ENCODE measurements at places on chromosomes 16 and 17.

DNA sequence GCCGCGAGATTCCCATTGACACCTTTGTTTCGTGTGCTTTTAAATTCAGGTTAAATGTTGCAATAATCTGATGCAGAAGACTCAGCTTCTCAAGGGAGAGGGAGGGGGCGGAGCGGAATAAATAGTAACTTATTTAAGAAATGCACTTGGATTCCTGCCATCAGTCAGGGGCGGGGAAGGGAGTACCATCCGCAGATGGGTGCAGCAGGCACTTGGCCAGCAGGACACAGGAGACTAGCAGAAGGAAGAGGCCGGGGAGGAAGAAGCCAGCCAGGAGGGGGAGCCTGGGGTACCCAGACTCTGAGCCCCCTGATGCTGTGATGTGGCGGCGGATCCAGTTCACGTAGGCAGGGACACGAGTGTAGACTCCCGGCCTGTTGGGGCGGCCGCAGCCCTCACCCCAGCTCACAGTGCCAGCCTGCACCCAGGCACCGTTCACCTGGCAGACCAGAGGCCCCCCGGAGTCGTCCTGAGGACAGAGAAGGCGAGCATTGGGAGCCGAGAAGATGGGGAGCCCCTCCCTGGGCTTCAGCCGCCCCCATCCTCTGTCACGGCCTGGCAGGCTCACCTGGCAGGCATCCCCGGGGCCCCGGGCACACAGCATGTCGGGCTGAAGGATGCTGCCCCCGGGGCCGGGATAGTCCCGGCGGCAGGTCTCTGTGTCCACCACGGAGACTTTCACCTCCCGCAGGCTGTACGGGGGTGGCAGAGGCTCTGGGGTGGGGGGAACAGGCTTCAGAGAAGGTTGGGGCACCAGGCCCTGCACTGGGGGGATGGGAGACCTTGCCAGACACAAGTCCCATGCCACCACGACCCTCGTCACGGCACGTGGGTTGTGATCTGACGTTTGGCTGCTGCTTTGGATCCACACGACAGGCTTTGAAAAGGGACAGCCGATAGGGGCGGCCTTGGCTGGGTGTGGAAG, 3.2 kb downstream of the TPSG1 start:
- no peak for DNase-seq

- DNase-seq = no peak
These were observed 8.9 kb upstream of the TOB1 start for GRCh38 chr17:50875074-50875473.

- no peak for DNase-seq
These were observed 22.6 kb downstream of the TPSD1 start for GRCh38 chr16:1278477-1278876.

GRCh38 chr17:45705123-45706009, 78.8 kb upstream of the CRHR1 start:
- DNase-seq = peak; percentile 24

- no peak for DNase-seq
These were observed 261 bp upstream of the B4GALNT2 start for GRCh38 chr17:49132317-49132698.

DNA sequence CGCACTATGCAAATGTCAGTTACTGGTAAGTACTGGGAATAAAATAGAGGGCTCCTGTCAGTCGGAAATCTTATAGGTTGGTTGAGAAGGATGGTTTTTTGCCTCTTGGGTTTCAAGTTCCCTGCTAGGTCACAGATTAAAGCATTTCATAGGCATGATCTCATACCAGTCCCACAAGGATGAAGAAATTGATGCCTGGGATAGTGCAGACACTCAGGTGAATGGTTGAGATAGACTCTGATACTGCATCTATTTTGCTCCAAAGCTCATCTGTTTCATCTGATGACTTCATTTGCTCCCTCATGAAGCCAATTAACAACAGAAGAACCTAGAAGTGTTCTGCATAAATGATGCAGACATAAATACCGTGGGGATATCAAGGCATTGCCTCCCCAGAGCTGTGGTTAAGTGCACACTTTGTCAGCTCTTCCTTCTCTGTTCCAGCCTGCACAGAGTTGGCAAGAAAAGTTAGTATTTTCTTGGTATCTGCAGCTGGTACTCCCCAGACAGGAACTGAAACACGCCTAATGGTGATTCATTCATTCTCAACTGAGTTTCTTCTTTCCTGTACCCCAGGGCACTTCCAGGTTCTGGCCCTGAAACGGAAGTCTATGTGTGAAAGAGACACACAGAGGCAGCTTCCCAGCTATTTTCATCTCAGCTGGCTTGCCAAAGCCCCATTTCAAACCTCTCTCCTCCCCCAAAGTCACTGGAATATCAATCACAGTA, 418.3 kb upstream of the SALL1 start:
- no peak for DNase-seq

GRCh38 chr17:8015957-8016631, 13.7 kb downstream of the GUCY2D start:
- DNase-seq = peak; percentile 30

DNA sequence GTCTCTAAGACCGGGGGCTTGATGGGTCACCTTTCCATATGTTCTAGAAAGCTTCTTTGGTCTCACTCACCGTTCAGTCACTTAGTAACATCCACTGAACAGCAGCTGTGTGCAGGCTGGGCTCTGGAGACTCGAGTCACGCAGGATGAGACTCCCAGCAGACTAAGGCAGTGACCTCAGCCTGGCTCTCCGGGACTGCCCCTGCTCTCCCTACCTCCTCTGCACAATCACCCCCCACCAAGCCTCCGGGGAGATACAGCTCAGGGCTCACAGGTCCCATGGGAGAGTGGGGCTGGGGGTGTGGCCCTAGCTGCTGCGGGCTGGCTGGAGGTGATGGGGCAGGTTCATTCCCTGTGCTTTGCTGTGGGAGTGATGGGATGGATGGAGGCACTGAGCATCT, 14.1 kb downstream of the FLYWCH2 start:
- no peak for DNase-seq

DNA sequence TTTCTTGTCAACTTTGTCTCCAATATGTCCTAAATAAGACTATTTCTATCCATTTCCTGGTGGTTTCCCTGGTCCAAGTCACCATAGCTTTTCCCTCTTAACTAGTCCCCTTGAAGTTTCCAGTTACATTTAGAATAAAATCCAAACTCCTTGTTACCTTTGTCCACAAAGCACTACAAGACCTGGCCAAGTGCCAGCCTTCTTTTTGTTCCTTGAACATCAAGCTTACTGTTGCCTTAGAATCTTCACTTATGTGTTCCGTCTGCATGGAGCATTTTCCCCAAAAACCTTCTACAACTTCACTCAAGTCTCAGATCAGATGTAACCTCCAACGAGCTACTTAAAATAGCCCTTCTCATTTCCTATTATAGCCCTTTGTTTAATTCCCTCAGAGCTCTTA, 101.4 kb downstream of the ITFG1 start:
- DNase-seq = no peak

DNA sequence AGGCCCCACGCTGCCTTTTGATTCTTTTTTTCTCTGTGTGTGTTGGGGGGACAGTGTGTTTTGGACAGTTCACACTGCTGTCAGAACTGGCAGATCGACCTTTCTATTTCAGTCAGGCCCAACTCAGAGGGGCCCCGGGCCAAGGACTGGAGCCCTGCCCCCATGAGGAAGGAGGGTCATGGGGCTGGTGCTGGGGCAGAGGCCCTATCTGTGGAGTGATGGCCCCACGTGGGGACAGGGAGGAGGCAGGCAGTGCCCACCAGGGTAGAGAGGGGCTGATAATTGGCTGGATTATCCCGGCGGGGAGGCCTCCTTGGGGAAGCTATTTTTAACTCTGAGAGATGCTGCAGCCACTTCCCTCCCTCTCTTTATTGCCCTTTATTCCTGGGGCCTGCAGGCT, 5.7 kb upstream of the KCNJ12 start:
- DNase-seq = no peak

DNA sequence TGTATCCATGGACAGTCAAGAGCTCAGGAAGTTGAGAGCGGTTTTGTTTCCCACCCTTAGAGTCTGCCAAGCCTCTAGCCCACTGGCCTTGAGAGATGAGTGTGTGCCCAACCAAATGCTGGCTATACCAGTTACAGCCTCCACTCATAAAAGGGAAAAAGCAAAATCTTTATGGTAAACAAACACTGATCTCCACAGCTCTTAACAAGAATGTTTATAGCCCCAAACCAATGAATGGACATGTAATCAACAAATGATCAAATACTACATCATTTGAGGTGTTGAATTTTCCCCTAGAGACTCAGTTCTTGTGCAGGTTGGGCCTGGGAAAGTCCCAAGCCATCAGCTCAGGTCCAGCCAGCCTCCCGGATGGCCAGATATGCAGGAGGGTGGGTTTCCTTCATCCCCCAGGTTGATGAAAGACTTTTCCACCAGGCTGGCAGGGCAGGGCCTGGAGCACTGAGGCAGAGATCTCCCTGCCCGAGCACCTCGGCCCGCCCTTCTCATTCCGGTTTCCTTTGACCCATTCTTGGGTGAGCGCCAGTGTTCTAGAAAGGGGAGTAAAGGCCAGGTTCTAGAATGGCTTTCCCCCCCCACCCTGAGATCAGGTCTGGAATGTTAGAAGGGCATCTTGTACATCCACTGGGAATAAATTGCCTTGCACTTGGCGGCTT, 3.9 kb upstream of the EFTUD2 start:
- no peak for DNase-seq

- no peak for DNase-seq
These were observed 196.8 kb downstream of the CBLN1 start for GRCh38 chr16:49084628-49085390.

DNA sequence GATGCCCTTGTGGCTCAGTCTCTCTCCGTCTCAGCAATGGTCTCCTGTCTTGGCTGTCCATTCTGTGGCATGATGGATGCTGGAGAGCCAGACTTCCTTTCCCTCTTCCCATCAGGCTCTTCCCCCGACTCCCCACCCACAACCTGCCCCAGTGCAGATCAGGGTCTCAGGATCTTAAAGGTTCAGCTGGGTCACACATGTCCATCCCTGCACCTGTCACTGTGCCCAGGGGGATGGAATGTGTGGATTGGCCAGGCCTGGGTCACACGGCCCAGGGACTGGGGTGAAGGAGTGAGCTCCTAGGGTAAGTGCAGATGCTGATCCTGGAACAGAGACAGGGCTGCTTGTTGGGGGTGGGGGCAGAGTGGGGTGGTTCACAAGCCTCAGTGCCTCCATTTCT, 23.0 kb downstream of the ADGRG5 start:
- no peak for DNase-seq

DNA sequence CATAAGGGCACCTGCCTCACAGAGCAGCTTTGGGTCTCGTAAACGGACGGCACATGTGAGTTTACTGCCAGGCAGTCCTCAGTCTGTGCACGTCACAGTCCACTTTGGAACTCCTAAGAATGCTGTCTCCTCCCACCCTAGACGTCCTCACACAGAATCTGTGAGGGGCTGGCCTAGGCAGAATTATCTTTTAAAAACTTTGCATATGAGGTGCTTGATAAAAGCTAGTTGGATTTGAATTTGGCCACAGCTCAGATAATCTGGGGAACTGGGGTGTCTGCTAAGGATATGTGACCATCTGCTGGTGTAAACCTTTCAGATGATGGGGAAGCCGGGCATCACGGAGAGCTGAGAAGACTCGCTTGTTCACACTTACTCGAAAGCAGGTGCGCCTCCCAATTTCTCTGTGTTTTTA, 64.4 kb downstream of the METRNL start:
- peak; percentile 3 for DNase-seq

GRCh38 chr17:76485569-76485968, 15.7 kb downstream of the RHBDF2 start:
- no peak for DNase-seq

DNA sequence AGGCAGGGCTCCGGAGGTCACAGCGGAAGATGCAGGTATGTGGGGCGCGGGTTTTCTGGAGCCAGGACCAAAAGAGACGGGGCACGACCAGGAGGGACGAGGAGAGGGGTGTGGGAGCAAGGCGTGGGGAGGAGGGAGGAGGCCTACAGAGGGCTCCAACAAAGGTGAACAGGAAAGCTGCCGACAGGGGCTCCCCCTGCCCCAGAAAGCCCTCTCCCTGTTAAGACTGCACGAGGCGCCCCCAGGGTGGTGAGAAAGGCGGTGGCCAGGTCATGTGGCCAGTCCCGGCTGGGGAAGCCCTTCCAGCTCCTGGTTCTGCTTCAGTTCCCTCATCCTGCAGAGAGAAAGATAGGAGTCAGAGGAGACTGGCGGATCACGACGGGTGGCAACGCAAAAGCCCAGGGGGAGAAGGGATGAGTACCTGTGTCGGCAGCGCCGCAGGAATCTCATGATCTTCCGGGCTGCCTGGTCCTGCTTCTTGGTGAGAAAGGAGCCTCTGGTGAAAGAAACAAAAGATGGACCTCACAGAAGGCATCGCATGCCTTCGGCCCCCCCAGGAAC, 949 bp upstream of the SPAG7 start:
- DNase-seq = peak; percentile 58

GRCh38 chr16:89400740-89401139, 89.6 kb downstream of the ANKRD11 start:
- DNase-seq = no peak

GRCh38 chr17:9023392-9024218, 2.3 kb downstream of the NTN1 start:
- DNase-seq = no peak

DNA sequence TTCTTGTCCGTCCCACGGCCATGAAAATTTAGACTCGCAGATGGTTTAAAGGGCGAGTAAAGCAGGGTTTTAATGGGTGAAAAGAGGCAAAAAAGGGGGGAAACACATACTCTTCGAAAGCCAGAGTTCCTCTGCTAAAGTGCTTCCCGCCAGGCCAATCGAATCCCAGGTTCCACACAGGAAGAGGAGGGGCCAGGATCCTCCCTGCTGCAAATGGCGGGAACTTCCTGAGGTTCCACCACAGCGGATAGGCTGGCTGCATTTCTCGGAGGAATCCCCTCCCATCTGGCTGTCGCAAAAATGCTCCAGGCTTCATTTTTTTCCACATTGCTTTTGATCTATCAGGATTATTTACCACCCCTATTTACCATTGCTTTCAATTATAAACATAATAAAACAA, 670.1 kb upstream of the CA10 start:
- no peak for DNase-seq

DNA sequence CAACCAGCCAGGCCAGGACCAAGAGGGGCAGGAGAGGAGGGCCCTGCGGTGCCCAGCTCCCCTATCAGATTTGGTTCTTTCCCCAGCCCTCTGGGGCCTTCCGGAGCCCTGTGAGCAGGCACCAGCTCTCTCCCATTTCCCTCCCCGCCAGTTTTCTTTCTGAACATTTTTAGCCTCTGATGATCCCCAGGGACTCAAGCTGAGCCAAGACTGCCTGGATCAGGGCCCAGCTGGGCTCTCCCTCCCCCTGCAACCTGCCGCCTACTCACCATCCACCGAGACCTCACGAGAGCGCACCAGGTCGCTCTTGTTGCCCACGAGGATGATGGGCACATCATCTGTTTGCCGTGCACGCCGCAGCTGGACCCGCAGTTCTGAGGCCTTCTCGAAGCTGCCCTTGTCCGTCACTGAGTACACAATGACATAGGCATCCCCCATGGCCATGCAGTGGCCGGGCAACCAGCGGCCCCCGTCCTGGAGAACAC, 2.0 kb downstream of the RRAD start:
- DNase-seq = no peak
